Dermis microvascular lymphatic vessel endothelial cell (primary cell): ENCODE measurements at places on chromosomes 11 and 22. TPM values are rescaled to one million over a fixed set of nuclear protein-coding genes. Genes with fewer than 3 reads are reported as not detected.

LUZP2 gene
- not detected in 2 replicates for total RNA-seq

LDHAL6A gene
- total RNA-seq: not detected in 2 replicates

CCDC89 gene
- total RNA-seq: not detected in 2 replicates

PDGFD gene
- 25.0 and 77.1 TPM in 2 replicates for total RNA-seq

SCUBE1 gene
- 0.51 and 0.89 TPM in 2 replicates for total RNA-seq
